ENCODE measurements at places on chromosomes 5 and 9.

DNA sequence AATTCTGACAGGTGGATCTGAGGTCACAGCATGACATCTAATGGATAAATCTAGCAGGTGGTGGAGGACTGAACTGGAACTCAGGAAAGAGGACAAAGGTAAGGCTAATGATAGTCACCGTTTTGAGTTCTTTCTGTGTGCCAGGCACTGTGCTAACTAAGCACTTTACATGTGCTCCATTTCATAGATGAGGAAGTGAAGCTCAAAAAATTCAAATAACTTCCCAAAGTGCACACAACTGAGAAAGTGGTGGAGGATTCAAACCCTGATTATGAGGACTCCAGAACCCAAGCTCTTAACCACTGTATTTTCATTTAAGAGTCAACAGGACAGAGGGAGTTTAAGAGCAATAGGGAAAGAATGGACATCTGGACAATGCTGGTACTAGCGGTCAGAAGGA is 7.1 kb upstream of the DELE1 start:
- no peak for DNase-seq

- DNase-seq, result no peak
Measured at GRCh38 chr5:133494232-133494922, 118.0 kb downstream of the FSTL4 start.

DNA sequence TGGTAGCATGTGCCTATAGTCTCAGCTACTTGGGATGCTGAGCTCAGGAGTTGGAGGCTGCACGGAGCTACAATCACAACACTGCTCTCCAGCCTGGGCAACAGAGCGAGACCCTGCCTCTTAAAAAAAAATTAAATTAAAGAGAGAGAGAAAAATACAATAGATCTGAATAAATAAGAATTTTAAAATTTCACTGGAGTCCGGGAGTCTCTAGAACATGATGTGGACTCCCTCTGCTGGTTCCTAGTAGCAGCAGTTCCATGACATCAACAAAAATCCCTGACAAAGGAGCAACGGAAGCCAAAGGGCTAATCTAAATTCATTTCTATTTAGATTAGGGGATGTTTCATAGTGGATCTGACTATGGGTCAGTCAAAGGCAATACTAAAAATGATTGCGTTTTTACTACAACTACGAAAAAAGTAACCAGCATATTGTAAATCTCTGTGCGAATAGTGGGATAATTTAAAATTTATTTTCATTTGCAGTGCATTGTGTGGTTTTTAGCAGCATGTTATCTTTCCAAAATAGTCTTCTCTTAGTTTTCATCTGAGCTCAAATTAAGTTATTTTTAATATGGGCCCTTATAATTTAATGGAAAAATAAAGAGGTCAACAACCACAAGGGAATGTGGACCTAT is 6.7 kb downstream of the INIP start:
- no peak for DNase-seq

DNA sequence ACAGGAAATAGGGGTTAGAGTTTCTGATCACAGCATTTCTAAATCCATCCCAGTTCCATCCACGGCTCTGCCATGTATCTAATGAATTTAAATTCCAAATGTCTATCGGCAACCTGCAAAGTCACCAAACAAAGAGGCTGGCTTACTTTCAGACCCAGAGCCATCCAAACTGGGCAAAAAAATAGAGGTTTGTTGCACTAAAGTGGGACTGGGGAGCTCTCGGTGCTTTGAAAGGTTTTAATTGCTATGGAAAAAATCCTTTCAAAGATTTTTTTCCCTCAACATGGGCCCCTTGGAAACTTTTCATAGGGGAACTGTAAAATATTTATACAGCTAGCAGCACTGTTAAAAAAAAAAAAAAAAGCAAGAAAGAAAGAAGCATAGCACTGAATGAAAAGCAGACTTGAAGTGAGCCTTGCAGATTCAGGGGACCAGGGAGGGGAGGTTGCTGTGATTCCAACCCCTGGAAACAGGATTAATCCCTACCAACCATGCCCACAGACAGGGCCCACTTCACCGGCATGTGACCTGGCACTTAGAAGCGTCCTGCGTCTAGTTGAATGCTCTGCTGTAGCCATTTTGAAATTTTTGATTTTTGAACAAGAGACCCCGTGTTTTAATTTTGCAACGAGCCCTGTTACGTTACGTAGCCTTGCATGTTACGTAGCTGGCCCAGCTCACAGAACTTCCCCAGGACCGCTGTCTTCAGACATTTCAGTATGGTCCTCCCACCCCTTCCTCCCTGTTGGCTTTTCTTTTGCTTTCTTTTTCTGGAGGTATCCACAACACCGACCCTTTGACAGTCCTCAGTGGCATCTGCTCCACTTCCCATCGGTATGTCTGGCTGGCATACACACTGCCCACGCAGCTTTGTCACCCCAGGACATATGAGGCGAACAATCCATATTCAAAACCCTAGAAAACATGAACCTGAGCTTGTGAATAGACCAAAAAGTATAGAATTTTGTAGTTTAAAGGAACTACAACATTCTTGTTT is 105.3 kb upstream of the NFIB start:
- no peak for DNase-seq

GRCh38 chr9:9945966-9946365 is 666.8 kb downstream of the PTPRD start:
- no peak for DNase-seq

DNA sequence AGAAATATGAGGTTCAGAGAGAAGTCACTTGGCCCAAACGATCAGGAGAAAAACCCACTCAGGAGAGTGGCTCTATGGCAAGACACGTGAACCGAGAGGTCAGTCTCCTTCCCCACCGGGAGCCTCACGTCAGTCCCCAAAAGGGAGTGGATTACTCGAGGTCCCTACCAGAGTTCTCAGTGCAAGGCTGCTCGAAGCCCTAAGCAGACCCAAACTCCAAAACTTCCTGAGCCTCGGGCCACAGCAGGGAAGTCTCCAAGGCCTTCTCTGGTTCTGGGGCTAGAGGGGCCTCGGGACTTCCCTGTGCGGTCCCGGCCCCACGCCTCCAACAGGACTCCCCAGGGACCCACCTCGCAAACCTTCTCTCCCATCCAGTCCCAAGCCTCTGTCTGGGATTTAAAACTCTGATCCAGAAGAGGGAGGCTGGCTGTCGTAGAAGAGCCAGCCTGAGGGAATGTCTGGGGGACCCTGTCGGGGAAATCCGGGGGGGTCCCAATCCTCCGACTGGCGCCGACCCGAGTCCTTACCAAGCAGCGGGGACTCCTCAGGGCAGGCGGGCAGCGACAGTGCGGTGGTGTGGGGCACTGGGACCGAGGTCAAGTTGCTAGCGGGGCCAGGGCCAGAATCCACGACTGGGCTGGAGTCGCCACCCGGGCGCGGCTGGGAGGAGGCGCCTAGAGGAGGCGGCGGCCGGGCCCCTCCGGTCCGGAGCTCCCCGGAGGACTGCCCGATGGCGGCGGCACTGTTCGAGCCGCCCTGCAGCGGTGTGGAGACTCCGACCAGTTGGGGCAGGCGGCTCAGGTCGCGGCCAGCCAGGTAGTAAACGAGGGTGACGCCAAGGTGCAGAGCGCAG is 679 bp downstream of the B4GALT1 start:
- no peak for DNase-seq

GRCh38 chr9:76486151-76486550 is 27.2 kb downstream of the GCNT1 start:
- no peak for DNase-seq

DNA sequence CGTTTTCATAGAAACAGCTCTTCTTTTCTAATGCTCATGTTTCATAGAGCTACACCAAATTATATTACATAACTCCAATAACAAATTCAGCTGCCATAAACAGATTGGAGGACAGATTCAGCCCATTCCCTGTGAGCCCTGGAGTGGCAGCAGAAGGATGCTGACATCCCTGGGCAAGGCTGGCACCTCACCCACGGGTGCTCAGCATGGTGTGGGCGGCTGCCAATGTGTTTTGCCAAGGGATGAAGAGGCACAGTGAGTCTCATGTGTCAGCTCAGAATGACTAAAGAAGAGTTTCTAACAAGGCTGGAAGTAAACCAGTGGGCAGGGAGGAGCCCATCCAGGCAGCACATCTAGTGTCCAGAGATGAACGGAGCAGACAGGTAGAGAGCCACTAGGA is 127.1 kb upstream of the ICE1 start:
- DNase-seq, result no peak

DNA sequence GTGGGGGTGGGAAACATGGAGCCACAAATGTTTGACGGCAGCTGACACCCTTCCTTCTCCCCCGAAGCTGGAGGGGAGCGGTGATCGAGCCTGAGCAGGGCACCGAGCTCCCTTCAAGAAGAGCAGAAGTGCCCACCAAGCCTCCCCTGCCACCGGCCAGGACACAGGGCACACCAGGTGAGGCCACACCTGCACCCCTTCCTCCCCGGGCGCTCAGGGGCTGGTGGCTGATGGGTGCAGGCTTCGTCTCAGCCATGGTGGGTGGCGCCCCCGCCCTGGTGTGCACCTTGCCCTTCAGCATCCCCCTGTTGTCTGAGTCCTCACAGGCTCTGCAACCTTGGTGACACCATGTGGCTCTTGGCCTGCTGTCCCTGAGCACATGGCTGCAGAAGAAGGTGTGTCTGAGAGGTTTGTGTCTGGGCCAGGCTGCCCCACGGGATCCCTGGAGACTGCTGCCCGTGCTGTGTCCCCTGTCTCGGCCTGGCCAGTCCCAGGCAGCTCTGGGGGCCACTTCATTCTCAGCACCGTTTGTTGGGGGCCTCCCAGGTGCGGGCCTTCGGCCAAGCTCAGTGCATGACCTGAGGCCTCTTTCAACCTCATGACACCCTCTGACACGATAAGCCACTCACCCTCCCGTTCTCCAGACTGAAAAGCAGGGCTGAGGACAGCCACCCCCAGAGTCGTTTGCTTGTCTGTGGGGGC is 11.1 kb downstream of the MAN1B1 start:
- no peak for DNase-seq

DNA sequence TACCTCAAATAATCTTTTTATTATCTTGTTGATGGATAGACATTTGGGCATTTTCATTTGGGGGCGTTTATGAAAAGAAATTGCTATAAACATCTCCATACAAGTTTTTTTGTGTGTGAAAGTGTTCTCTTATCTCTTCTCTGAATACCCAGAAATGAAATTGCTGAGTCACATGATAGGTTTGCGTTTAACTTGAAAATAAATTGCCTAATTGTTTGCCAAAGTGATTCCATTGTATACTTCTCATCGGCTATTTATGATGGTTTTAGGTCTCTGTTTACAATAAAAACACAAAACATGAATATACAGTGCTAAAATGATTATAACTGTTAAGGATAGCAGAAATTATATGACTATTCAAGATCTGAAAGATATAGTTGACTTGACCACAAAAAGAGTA is 361.7 kb downstream of the TAF11L14 start:
- no peak for DNase-seq

DNA sequence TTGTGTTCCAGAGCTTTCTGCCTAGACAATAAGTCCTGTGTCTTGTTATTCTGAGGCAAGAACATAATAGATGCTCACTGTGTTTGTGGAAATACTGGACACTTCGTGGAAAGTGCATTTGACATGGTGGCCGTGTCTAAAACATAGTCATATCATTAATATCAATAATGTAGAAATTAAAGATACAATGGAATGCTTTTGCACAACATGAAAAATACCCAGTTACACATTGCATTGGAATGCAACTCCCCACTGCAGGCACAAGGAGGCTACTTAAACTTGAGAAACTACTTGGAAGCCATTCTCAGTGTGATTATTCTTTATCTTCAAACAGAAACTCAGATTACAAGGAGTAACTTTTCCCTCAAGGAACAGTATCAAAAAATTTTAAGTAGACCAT is 145.3 kb upstream of the ZNF462 start:
- DNase-seq, result no peak

- no peak for DNase-seq
Measured at GRCh38 chr9:3239240-3239639, 286.6 kb downstream of the RFX3 start.

DNA sequence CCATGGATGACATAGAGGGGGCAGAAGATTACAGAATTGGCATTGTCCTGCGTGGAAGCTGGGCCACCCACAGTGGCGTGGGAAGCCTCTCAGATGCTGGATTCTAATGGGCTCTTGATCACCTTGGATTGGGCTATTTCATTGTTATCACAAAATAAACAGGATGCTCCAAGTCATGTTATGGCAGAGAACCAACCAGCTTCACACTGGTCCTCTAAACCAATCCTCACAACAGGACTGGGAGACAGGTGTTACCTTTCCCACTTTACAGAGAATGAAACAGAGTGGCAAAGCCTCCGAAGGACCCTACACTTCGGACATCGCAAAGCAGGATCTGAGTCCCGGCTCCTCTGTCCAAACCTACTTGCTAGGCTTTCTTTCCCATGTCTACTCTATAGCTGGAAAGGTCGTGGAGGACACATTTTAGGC is 455 bp upstream of the SMIM3 start:
- DNase-seq, result no peak

DNA sequence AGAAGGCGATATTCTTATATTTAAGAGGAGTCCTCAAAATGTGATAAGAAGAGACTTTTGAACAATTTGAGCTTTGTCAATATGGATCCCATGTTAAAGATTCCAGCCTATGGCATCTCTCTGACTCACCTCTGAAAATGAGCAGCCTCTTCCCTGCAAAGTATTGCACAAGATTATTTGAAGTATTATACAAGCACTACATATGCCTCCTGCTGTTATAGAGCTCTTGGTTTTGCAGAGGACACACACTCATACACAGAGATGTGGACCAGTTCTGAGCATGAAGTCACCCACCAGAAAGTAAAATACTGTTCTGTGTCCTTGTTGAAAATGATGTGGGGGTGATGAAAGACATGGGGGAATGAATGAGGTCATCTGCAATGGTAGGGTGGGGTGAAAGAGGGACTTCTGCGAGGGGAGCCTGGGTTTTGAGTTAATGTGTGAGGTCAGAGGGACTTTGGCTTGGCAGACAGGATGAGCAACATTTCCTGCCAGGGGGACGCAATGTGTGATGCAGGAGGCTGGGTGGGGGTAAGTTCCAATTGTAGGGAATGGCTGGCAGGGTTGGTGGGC is 25.8 kb downstream of the FBXL7 start:
- no peak for DNase-seq

DNA sequence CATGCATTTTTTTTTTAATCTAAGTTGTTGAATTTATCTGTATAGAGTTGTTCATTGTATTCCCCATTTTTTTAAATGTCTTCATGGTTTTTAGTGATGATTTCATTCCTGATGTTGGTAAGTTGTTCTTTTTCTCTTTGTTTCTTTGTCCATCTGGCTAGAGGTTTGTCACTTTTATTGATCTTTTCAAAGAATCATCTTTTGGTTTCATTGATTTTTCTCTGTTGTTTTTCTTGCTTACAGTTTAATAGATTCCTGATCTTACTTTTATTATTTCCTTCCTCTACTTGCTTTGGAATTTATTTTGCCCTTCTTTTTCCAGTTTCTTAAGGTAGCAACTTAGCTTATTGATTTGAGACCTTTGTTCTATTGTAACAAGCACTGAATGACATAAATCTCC is 114.2 kb downstream of the AOPEP start:
- no peak for DNase-seq
